ENCODE measurements at places on chromosomes 12 and 14.

DNA sequence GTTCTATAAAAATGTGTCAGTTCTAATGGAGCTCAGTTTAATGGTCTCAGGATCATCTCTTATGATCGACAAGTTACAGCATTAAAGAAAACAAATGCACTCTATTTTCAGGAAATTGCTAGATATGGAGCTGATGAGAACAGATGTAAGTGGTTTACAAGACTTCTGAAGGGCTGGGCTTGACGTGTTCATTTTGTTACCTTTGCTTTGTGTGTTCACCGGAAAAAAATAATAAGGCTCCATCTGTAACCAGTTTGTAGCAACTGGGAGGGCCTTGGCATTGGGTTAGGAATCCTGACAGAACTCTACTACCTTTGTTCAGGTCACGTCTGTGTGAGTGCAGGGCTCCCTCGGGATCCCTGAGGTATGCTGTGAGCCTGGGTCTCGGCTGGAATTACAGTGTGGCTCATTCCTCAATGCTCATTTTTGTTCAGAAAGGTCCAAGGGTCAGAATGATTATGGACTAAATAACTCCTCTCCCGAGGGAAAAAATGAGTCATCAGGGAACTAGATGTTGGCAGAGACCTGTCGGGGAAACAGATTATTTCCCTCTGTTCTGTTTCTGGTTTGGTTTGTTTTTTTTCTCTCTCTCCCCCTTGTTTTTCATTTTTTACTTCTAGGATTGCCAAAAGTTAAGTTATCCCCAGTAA is 158.0 kb downstream of the SLC5A8 start:
- no peak for DNase-seq

GRCh38 chr12:9123781-9124382 is 8.2 kb upstream of the A2M start:
- no peak for DNase-seq

DNA sequence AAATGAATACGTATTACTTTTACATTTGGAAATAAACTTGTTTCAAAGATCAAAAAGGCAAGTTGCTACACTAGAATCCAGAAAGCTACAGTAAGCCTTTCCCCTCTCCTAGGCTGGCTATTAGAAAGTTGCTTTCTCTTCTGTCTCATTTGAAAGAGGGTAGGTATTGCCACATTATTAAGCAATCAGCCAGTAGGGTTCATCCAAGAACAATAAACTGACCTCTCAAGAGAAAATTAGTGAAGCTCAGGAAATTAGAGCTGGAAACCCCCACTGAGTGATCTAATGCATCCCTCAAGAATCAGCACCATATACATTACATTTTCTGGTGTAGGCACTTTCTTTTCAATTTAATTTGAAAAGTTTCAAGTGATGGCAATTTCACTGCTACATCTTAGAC is 4.5 kb upstream of the TMEM233 start:
- no peak for DNase-seq

GRCh38 chr14:23376482-23377197 is at the start of gene CMTM5:
Gene CMTM5 (plus strand): TSS chr14:23377046. CDS start chr14:23377252, 206 bp downstream.
- no peak for DNase-seq

- no peak for DNase-seq
These were observed 146.8 kb downstream of the CHST11 start for GRCh38 chr12:104603545-104603973.

- no peak for DNase-seq
These were observed 256.0 kb downstream of the PPFIA2 start for GRCh38 chr12:81502912-81503695.

GRCh38 chr14:25411781-25412757 is 362.1 kb upstream of the STXBP6 start:
- DNase-seq: no peak

GRCh38 chr12:15596174-15596573 is 193.0 kb downstream of the EPS8 start:
- DNase-seq: no peak

Measured in stimulated activated CD8-positive, alpha-beta memory T cell treated with anti-CD3 and anti-CD28 coated beads, Interleukin-4, amount 100 ng/mL, for 24 hours (primary cell).